NAMALWA (cell line): ENCODE measurements at places on chromosomes 7 and 10.

DNA sequence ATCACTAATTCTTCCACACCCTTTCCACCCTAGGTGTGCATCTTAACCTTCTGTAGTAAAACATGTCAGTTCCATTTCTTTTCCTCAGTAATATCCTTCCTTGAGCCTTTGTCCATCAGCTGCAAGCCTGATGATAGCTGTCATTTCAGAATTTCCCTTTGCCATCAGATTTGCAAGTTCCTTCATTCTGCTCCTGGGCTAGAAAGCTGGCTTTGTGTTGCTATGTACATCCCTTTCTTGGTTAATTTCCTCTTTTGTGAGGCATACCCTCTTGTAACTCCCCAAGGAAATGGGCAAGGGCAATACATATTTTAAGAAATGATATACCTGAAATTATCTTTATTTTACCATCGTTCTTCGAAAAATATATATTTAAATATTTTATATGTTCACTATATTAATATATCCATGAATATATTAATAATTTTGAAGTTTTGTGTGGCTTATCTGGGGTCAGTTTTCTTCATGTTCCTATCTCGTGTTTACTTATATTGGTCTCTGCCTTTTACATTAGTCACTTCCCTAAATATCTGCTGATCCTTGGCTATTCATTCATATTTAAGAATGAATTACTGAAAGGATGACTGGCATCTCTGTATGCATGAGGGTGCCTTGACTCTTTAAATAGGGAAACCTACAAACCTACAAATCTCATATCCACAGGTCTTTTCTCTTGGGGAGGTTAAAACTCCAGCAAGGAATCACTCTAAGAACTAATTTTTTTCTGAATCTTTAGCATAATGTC lies 143.8 kb downstream of the ZNF22 start:
- no peak for DNase-seq

DNA sequence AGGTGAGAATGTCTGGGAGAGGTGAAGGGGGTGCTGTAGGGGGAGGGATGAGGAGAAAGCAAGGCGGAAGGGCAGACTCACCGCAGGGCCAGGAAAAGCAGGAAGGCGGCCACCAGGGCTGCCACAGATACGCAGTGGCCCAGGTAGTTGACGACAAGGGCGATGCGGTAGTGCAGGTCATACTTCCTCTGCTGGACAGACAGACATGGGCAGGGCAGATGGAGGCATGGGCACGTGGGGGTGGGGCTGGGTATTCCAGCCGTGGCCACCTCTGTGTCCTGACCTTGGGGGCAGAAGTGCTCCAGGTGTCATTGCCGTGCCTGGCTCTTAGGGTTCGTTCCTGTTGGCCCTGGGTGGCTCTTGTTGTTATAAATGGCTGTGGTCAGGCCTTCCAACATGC lies 16.8 kb downstream of the CRHR2 start:
- DNase-seq = no peak

DNA sequence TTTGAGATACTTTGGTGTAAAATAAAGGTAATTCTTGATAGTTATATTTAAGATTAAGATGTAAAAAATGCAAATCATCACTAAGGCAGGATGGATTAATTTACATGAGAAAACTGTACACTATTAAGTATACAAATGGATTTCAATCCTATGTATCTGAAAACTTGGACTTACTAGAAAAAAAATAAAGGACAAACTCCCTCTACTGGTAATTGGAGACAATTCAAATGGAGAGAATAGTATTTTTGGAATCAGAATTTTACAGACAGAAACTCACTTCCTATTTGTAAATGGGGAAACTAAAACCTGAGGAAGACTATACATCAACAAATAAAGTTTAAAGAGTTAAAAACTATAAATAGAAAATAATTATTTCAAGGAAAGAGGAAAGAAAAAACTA lies 62.6 kb downstream of the CUL2 start:
- peak; percentile 25 for DNase-seq

DNA sequence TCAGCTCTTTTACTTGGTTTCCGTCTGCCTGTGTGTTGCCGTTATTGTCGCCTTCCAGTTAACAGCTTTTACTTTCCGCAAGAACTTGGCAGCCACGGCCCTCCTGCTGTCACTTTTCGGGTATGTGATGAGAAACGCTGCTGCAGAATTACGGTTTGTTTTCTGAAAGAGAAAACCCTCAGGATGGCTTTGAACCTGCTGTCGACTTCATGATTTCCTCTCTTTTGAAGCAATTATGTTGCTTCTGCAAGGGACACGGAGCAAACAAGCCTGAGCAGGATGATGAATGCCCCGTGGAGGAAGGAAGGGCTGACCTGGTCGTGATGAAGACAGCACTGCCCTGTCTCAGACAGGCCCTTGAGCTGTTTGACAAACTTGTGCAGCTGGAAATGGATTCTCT lies 339.8 kb downstream of the ABCA13 start:
- DNase-seq = no peak

DNA sequence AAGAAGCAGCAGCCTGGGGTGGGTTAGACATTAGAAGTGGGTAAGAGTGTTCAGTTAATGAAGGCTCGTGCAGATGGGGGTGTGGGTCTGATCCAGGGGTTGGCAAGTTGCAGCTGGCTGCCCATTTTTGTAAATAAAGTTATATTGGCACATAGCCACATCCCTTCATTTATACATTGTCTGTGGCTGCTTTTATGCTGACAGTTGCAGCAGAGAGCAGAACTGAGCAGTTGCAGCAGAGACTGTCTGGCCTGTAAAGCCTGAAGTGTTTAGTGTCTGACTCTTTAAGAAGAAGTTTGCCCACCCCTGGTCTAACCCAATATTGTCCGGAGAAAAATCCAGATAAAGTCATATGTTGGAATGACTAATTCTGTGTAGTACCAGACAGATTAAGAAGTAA lies 38.1 kb downstream of the GLRX3 start:
- DNase-seq = no peak

DNA sequence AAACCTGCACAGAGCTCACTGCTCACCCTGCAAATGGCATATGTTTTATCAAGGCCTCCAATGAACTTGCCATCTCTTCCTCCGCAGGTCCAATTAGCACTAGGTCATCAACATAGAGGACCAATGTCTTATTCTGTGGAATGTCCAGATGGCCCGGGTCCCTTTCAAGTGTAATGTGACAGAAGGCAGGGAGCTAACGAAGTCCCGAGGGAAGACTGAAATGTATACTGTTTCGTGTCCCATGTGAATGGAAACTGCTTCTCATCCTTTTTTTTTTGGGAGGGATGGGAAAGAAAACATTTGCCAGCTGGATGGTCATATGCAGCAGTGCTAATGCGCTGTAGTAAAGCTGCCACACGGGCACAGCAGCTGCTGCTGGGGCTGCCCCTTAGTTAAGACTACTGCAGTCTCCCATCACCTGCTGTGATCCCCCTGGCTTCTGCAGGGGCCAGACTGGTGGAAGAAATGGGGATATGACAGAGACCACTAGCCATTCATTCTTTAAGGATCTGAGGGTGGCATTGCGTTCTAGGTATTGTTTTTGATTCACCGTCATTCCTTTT lies 61.7 kb upstream of the CCNY start:
- DNase-seq = no peak

DNA sequence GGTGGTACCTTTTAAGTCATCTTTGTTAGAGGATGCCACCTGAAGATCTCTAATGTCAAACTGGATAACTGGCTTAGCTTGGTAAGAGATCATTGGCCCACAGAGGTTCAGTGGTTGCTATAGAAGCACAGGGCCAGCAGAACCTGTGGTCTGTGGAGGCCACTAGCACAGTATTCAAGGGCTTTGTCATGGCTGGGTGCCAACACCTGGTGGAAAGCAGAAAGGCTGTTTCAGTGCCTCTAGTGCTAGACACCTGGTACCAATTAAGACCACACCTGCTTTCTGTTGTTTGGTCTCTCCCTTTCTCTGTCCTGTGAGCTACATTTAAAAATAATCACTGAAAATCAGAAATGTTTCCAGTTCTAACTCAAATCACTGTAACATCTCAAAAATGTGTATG lies 10.0 kb upstream of the PCGF5 start:
- peak; percentile 74 for DNase-seq

GRCh38 chr10:94524711-94525110 lies 20.9 kb upstream of the HELLS start:
- DNase-seq = no peak

GRCh38 chr10:31123946-31124345 lies 92.3 kb upstream of the ZNF438 start:
- DNase-seq = no peak
